GM03348 (cell line): ENCODE measurements at places on chromosomes 11 and 22.
A peak's percentile ranks its signal among the peaks of the same experiment; 100 is the strongest.

DNA sequence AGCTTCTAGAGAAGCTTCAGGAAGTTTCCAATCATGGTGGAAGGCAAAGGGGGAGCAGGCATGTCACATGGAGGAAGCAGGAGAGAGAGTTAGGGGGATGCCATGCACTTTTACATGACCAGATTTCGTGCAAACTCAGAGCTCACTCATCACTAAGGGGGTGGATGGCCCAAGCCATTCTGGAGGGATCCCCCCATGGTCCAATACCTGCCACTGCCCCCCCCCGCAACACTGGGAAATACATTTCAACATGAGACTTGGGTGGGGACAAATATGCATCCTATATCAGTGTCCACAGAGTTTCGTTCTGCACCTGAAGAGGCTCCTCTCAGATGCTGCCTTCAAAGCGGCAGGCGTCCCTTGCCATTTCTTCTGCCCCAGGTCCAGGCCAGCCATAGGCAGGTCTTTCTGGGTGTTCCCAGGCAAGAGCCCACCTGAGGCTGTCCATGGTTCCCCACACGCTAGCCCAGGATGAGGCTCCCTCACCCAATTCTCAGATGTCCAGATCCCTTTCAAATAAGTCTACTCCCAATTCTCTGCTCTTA, 1344.3 kb downstream of the TBC1D22A start:
- DNase-seq, result no peak

GRCh38 chr11:64357904-64358535, 942 bp upstream of the RPS6KA4 start:
- DNase-seq, result peak; percentile 42

GRCh38 chr11:59706518-59707285, 6.9 kb downstream of the OR10V1 start:
- DNase-seq, result peak; percentile 20

- DNase-seq, result no peak
Measured at GRCh38 chr11:123405123-123405592, 24.9 kb upstream of the GRAMD1B start.

DNA sequence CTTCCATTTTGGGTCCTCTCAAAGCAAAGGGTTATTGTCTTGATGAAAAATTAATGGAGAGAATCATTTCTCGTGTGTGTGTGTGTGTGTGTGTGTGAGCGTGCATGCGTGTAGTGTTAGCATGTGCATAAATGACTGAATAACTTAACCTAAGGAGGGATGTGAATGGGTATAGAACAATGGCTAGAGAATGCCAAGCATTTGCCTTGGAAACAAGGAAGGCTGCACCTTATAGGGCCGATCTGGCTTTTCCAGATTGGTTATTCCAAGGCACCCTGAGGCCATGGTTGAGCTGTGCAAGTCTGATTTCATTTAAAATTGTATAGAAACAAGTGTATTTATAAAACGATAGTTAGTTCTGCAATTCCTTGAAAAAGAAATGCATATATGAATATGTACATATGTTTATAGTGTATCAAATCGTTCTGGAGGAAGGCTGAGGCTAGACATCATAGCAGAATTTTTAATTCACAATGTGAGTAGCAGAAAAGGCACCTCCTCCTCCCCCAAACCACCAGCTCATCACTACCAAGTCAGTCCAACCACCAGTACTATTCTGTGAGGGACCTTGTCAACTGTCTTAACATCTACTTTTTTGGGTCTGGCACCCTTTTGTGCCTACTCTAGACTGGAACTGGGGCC, 322.7 kb upstream of the ISX start:
- no peak for DNase-seq

DNA sequence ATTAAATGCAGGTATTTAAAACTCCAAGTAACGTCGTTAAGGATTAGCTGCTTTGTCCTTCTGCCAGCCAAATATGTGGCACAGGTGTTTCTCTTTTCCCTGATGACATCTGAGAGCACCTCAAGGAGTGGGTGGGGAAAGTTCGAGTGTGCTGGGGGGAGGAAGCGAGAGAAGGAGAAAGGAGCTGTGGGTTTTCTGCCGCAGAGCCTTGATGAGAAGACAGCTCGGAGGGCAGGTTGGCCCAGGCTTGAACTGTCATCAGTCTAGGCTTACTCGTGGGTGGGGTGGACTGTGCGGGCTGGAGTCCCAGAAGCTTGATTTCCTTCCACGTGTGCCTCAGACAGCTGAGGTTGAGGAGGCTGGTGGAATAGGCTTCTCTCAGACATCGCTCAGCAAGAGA, 15.2 kb upstream of the SORL1-AS1 start:
- peak; percentile 26 for DNase-seq

- DNase-seq, result no peak
Measured at GRCh38 chr11:64711138-64711955, 11.7 kb downstream of the NRXN2 start.

DNA sequence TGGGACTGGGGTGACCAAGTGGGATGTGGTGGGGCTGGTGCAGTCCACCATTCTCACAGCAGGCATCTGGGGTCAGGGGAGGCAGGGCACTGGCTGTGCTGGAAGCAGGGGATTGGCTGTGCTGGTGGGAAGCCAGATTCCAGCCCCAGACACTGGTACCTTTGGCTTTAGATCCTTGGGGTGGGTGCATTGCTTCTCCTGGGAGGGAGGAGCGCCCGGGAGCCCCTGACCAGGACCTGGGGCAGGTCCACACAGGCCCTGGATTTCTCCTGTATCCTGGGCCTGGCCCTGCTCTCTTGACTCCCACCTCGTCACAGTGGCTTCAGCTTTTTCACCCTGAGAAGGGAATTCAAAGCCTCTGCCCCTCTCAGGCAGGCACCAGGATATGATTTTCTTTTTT, 38.5 kb downstream of the ST3GAL4 start:
- DNase-seq, result no peak

DNA sequence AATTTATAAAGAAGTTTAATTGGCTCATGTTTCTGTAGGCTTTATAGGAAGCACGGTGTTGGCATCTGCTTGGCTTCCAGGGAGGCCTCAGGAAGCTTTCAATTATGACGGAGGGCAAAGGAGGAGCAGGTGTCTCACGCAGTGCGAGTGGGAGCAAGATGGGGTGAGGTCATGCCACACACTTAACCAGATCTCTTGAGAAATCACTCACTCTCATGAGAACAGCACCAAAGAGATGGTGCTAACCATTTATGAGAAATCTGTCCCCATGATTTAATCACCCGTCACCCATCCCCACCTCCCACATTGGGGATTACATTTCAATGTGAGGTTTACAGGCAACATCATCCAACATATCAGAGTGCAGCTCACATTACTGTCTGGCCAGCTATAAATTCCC, 103.5 kb downstream of the ARHGAP8 start:
- DNase-seq, result no peak

DNA sequence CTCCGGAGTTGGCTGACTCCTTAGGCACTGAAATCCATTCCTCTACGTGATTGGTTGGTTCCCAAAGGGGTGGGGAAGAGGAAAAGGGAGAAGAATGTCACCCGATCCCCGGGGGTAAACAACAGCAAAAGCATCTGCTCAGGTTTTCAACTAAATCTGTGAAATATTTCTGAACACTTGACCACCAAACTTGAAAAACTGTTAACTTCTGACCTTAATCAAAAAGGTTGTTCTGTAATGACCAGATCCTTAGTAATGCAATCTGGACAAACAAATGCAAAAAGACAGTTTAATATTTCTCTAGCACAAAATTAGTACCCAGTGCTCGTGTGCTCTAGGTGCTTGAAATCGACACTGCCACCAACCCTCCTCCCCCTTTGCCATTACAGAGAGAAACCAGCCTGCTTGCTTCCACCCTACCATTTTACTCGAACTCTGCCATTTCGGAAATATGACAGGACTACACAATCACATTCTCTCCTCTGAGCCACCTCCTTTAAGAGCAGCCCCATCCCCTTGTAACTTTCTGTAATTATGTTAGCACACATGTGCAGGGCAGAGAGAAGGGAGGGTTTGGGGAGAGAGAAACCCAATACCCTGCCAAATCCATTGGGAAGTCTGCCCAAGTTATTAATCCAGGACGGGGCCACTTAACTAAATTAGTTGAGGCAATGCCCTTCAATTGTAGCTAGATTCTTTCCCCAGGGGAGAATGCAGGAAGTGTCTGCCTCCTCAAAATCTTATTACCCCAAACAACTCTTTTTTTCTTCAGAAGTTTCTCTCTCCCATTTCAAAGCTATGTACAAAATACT, 113.8 kb downstream of the RBFOX2 start:
- DNase-seq, result peak; percentile 87

DNA sequence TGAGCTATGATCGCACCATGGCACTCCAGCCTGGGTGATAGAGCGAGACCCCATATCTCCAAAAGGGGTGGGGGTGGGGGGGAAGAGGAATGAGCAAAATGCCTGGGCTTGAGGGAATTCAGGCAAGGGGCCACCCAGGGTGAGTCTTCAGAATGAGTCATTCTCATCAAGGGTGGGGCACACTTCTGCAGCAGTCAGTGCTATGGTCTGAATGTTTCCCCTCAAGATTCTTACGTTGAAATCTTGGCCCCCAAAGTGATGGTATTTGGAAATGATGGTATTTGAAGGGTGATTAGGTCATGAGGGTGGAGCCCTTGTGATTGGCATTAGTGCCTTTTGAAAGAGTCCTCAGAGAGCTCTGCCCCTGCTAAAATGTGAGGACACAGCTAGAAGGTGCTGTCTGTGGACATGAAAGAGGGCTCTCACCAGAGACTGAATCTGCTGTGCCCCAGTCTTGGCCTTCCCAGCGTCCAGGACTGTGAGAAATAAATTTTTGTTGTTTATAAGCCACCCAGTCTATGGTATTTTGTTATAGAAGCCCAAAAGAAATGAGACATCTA, 86.4 kb upstream of the THY1 start:
- DNase-seq, result peak; percentile 63

DNA sequence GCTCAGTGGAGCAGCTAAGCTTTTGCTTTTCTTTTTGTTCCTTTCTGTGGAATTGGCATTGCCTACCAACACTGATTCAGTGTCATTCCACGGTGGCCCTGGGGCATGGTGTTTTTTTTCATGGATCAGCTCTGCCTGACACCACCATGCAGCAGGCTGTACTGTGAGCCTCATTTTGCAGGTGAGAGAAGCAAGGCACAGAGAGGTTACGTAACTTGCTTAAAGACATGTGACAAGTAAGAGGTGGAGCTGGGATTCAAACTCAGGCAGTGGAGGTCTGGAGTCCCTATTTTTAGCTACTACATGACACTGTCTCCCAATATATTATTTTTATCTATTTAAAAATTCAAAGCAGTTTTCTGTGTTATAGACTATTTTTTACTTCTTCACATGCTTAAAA, 44.4 kb downstream of the APOL3 start:
- no peak for DNase-seq

DNA sequence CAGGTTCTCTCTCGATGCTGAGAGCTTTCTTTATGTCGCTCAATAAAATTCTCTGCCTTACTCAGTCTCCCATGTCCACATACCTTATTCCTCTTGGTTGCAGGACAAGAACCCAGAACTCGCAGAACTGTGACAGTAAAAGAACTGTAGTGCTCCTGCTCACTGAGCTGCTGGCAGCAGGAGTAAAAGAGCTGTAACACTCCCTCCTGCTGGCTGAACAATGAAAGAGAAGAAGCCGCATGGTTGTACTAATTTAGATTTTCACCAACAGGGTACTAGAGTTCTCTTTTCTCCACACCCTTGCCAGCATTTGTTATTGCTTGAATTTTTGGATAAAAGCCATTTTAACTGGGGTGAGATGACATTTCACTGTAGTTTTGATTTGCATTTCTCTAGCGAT, 433.2 kb downstream of the GUCY1A2 start:
- DNase-seq, result peak; percentile 45

DNA sequence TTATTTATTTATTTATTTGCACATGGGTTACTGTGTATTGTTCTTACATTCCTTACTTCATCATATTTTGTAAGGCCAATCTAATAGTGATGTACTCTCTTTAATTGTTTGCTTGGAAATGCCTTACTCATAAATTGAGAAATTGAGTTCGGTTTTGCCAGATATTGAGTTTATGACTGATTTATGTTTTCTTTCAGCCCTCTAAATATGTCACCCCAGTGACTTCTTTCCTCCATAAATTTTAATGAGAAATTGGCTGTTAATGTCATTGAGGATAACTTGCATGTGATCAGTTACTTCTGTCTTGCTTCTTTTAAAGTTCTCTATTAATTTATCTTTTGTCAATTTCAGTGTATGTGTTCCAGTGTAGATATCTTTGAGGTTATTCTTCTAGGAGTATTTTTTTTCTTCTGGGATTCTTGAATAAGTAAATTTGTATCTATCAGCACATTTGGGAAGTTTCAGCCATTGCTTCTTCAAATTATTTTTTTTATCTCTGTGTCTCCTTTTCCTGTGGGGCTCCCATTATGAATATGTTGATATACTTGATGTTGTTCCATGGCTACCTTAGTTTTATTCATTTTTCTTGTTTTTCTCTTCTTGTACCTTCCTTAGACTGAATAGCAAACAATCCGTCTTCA, 47.8 kb downstream of the XKR3 start:
- DNase-seq, result no peak

GRCh38 chr11:1763336-1763795, 361 bp downstream of the CTSD start:
- DNase-seq, result peak; percentile 29

- DNase-seq, result no peak
Measured at GRCh38 chr22:30695871-30696655, 1.4 kb downstream of the OSBP2 start.

- DNase-seq, result no peak
Measured at GRCh38 chr11:45031912-45032519, 81.3 kb upstream of the TP53I11 start.

GRCh38 chr11:1333091-1333772, 23.8 kb upstream of the TOLLIP start:
- no peak for DNase-seq

DNA sequence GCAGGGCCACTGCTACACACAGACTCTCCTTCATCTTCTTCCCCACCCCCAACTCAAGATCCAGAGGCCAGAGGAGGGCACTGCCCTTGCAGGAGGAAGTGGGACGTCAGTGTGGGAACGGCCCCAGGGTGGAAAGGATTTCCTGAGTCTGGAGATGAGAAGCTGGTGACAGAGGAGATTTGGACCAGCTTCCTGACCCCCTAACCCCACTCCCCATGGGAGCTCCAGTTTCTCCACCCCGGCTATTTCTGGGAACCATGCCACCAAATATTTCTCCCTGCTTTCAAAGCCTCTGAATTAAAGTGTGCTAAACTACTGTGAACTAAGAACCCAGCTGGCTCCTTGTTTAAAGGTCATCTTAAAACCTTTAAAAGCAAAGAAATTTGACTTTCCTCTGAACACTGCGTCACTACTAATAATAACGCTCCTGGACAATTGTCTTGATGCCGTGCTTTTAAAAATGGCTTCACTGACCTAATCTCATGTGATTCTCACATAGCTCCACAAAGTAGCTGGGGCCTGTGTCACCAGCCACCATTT, 46.6 kb downstream of the CWC15 start:
- peak; percentile 92 for DNase-seq

DNA sequence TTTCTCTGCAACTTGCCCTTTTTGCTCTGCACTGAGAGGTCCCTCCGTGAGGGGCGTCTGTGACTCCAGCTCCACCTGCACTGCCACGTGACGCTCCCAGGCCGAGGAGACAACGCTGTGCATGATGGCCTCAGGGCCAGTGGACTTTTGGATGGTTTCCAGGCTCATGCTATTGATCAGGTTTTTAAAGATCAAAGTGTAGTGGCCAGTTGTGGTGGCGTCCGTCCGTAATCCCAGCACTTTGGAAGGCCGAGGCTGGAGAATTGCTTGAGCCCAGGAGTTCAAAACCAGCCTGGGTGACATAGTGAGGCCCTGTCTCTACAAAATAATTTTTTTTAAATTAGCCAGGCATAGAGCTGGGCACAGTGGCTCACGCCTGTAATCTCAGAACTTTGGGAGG, 16.1 kb downstream of the RPL3 start:
- no peak for DNase-seq
